ENCODE measurements at places on chromosomes 16 and 17.

GRCh38 chr16:48354877-48355855 is 30.0 kb downstream of the SIAH1 start:
- no peak for DNase-seq

DNA sequence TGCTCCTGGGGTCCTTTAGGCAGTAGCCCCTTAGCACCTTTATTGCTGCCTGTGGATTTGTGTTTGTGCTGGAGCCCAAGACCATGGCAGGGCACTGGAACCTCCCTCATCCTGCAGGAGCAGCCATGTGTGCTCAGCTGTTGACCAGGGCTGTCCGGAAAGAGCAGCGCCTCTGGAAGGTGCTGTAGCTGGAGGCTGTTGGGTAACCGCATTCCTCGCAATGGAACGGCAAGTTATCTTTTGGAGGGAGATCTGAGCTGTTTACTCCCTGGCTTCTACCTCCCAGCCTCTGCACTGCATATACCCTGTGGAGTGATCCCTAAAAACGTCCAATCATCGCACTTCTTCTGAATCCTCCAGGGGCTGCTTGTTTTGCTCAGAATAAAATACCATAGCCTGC is 291.0 kb downstream of the SNX29 start:
- DNase-seq = no peak

- no peak for DNase-seq
Observed at GRCh38 chr16:1592446-1592845, 19.4 kb downstream of the IFT140 start.

DNA sequence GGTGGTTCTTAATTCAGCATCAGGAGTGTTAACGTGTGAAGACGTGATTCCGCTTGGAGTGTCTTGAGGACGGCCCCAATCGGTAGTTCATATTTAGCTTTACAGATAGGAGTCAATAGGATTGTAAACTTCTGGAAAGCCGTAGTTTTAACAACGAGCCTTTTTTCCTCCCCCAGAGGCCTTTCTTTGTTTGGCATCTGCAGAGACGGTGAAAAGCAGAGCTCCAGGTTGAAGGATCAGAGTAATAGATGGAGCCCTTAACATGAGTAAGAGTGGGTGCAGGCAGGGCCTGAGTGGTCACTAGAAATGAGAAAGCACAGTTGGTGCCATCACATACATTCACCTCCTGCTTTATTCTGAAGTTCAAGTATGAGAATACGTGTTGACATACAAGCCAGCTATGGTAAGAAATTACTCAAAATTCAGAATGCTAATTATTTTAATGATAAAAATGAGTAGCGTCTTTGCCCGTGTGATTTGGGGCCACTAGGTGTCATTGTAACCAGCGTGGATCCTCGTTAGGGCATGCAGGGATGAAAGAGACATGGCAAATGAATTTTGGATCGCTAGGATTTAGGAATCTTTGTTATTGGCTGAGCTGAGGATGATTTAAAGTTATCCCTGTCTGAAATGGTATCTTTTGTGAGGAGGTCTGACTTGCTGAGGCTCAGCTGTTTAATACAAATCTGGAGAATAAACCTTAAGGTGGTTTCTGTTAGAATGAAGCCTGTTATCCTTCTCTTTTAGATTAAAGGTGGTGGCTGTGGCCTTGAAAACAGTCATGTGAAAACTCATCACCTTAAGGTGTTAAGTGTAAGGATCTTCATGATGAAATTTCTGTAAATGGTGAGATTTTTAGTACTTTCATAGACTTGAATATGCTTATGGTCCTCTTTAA is 18.6 kb downstream of the PRCD start:
- DNase-seq = no peak

DNA sequence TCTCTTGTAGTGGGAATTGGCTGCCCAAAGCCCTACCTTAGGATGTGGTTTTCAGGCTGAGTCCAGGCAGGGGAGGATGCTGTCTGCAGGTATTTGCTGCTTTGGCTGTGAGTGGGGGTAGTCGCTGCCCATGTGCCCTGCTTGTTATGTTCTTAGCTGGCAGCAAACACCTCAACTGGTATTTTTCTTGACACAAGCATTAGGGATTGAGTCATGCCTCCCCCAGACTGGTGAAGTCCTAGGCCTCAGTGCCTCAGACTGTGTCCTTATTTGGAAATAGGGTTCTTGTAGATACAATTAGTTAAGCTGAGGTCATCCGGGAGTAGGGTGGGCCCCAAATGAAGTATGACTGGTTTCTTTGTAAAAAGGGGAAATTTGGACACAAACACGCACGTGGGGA is 808.3 kb upstream of the EEF2KMT start:
- no peak for DNase-seq

DNA sequence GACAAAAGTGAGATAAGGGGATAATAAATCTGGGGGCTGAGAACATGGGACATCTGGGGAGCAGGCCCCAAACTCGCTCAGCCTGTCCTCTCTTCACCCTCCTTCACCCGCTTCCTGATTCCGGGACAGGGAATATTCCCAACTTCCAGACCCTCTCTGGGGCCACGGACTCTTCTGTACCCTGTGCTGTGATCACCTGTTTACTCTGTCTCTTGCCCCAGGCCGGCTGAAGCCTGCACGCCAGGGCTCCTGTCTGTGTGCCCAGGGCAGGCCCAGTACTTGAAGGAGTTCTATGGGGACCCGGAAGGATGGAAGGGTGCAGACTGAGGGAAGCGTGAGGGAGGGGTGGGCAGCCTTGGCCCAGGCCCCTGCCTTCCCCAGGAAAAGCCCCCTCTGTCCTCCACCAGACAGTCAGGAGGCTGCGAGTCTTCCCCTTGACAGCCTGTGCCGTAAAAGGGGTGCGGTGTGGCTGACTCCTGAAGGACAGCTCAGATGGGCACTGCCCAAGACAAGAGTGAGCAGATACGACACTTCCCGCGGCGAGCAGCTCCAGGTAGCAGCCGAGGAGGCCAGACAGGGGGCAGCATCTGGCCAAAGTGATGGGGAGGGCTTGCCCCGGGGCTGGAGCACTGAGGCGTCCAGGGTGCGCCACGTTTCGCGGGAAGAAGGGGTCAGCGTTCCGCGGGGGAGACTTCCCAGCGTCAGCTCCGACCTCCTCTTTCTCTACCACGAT is 1.0 kb upstream of the CCNF start:
- peak; percentile 38 for DNase-seq

GRCh38 chr17:51322390-51323029 is 62.2 kb downstream of the UTP18 start:
- no peak for DNase-seq

DNA sequence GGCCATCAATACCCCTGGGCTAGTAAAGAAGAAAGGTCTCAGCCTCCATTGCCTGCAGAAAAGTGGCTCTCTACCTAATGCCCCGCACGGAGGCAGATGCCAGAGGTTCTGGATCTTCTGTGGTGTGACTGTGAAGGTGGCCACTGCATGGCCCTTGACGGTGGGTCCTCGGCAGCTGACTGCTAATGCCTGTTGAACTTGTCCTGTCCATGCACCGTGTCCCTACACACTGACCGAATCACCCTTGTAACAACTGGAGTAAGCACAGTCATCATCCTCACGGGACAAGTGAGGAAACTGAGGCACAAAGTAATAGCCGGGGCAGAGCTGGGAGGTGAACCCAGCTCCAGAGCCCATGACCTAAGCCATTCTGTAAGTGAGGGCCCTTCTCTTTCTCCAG is 48.8 kb downstream of the MYH11 start:
- no peak for DNase-seq

GRCh38 chr17:61187038-61187437 is 212.6 kb upstream of the TBX2 start:
- no peak for DNase-seq

All from CD8-positive, alpha-beta T cell (primary cell).